ENCODE measurements at places on chromosomes 11 and 22.

DNA sequence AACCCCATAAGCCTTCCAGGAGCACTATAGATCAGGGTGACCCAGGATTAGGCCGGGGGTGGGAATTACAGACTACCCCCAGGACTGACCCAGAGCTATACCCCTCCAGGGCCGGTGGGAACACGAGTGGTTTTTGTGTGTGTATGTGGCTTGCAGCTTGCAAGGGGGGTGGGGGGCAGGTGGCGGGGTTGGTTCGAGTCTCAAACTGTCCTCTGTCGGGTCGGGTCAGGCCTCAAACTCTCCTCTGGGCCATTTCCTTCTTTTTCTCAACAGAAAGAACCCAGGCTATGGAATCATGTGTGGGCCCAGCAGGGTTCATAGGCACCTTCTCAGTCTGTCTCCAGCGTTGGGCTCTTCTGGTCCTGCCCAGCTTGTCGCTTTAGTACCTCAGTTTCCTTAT, 58.4 kb downstream of the BCR start:
- no peak for DNase-seq

GRCh38 chr11:92048415-92048814, 176.2 kb upstream of the FAT3 start:
- no peak for DNase-seq

- no peak for DNase-seq
These were observed 9.4 kb downstream of the OR4D9 start for GRCh38 chr11:59520741-59521140.

DNA sequence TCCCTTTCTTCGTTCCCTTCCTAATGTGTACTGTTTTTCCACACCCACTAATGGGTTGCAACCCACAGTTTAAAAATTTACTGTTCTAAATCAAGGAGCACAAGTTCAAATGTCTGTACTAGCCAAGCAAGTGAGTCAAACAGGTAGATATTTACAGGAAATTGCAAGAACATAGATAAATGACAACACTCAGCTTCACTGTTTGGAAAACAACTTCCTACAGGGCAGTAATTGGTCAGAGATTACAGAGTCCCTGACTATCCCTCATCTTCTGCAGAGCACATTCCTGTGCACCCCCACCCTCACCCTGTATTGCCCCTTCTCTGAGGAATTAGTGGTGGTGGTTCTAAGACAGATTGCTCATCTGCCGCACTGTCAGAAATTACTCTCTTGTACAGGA, 1.9 kb downstream of the SERPING1 start:
- no peak for DNase-seq
